NCI-H2081 (cell line): ENCODE measurements at places on chromosomes 6 and 20.
A peak's percentile ranks its signal among the peaks of the same experiment; 100 is the strongest.

- DNase-seq: no peak
Observed at GRCh38 chr6:110589865-110590513, 113.6 kb upstream of the SLC22A16 start.

- no peak for DNase-seq
Observed at GRCh38 chr20:34363465-34364222, 571 bp downstream of the ITCH start.

GRCh38 chr6:95087394-95088097, 489.8 kb upstream of the MANEA start:
- DNase-seq: peak; percentile 99

GRCh38 chr6:167579806-167580618, 246.7 kb upstream of the AFDN start:
- DNase-seq: no peak
